ENCODE measurements at places on chromosomes 2 and 18. TPM values are rescaled to one million over a fixed set of nuclear protein-coding genes. Genes with fewer than 3 reads are reported as not detected.

- DNase-seq, result peak; percentile 56
Measured at GRCh38 chr2:236633219-236633570, 63.6 kb downstream of the ACKR3 start.

DNA sequence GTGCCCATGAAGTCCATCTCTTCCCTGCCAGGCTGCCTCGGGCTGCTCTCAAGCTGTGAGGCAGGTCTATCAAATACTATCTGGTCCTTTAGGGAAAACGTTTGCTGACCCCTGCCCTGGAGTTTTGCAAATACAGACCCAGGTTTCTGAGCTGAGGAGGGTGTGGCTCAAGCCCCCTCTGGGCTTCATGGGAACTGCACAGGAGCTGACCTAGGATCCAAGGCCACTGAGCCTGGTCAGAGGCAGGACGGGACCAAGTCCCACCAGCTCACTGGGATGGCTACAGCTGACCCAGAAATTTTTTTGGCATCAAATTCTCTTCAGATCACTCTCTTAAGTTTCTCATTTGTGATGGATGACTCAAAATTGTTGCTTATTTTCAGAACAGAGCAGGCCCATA is 14.1 kb downstream of the ZNF516 start:
- no peak for DNase-seq

DNA sequence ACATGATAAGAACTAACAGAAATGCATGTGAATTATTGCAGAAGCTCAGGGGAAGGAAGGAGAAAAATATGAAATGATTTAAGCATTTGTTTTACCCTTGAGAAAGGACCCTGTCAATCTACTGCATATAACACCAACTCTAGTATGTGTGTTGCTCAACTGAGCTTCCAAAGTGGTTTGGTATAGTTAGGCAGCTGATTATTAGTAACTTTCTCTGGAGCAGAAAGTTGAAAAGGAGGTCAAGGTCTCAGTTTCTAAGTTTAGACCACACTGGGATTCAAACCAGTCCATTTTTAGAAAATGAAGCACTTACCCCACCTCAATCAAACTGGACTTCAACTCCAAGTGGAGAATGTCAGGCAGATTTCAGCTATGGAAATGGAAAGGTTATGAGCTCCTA is 123.3 kb upstream of the CDC42EP3 start:
- DNase-seq, result no peak

Gene PLGLB2
- 3.4 TPM for total RNA-seq

DNA sequence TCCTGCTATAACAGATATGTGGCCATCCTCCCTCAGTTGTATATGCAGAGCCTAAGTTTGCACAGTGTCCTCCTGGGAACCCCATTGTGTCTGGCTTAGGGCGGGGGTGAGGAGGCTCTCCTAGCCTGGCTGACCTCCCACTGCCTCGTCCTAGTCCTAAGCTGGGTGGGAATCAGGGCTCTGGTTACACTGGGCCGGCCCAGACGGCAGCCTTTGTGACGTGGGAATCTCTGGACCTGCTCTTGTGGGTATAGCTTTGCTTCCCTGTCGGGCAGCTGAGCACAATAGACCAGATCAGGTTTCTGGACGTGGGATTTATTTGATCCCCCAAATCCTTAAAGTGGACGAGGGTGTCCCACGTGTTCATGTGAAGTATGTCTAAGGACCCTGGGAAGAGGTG is 2.9 kb downstream of the ACKR3 start:
- no peak for DNase-seq

- no peak for DNase-seq
Measured at GRCh38 chr2:52810460-52810859, 957.1 kb upstream of the CHAC2 start.

- no peak for DNase-seq
Measured at GRCh38 chr18:35740656-35741055, 159.1 kb downstream of the GALNT1 start.

Gene COPS8
- total RNA-seq, result 30.2 TPM

GRCh38 chr2:119387381-119388129 is 20.8 kb downstream of the DBI start:
- peak; percentile 11 for DNase-seq

DNA sequence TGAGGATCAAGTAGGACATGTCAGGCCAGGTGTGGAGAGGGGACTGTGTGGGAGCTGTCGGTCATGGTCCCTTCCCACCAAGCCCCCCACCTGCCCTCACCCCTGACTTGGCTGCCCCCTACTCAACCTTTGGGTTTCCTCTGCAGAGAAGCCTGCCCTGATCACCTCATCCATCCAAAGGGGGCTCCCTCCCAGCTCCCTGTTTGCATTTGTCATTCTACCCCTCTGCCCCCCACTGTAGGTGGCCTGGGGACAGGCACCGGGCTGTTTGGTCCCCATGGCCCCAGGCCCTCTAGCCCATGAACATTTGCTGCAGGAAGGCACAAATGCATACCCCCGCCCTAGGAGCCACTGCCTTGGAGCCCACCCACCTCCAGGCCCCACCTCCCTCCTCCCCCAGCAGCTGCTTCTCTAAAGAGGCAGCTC is 115.0 kb downstream of the SMAD7 start:
- DNase-seq, result no peak

Gene MYO7B
- 5.0 TPM for total RNA-seq

DNA sequence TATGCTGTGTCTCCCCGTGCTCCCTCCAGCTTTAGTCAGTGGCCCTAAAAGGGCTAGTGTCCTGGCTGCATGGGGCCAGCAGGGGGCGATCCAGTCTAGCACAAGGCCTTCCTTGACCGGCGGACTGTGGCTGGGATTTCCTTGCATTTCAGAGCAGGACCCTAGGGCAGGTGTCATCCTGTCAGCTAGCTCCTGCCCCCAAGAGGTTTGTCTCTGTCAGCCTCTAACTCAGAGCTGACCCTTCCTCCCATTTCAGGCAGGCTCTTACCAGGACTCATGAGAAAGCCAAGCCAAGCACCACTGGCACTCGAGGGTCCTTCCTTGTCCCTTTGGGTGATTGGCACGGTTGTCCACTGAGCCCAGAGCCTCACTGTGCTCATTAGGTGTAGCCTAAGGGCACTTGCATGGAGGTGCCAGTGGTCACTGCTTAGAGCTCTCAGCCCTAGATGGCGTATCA is 140.3 kb downstream of the RPIA start:
- no peak for DNase-seq

- no peak for DNase-seq
Measured at GRCh38 chr2:149903626-149904025, 316.1 kb upstream of the MMADHC start.

DNA sequence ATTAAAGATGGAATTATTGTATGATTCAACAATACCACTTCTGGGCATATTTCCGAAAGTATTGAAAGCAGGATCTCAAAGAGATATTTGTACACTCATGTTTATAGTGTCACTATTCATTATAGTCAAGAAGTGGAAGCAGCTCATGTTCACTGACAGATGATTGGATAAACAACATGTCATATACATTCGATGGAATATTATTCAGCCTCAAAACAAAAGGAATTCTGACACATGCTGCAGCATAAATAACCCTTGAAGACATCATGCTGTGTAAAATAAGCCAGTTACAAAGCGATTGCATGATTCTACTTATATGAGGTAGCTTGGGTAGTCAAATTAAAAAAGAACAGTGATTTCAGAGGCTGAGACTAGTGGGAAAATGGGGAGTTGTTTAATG is 39.3 kb upstream of the PROKR1 start:
- no peak for DNase-seq

GRCh38 chr2:68171684-68172083 is 14.0 kb downstream of the PNO1 start:
- DNase-seq, result no peak

GRCh38 chr2:215671691-215672090 is 235.8 kb upstream of the FN1 start:
- DNase-seq, result no peak

Gene UGT1A10
- total RNA-seq, result not detected

DNA sequence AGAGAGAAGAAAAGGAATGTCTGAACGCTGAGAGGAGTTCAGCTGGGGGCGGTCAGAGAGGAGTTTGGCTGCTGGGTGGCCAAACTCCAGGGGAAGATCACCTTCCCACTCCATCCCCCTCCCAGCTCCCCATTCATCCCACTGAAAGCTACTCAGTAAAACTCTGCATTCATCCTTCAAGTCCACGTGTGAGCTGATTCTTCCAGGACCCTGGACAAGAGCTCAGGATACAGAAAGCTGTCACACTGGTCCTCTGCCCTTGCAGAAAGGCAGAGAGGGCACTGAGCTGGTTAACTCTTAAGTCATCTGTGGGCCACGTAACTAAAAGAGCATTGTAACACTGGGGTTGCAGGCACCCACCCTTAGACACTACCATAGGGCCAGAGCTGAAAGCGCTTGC is 132.1 kb upstream of the ARL4C start:
- DNase-seq, result no peak

DNA sequence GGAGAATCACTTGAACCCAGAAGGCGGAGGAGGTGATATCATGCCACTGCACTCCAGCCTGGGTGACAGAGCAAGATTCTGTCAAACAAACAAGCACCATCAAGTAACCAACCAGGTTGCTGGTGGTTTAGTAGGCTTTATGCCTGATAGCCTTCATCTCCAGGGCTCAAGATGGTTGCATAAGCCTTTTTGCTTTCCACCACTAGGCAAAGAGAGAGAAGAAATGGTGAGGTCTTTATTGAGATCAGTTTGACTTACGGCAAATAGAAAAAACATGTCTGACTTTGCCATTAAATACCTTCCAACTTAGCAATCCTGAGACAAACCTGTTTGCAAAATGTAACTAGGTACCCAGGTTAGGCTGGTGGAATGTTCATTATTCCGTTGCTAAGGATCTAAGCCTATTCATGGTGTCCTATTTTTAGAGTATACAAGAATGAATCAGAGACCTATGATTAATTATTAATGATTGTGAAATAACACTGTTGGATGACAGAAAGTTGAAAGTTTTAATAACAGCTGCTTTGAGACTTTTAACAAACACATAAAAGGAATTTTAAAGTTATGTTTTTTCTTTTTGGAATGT is 53.5 kb upstream of the SLC38A11 start:
- no peak for DNase-seq

Gene AFF3
- 29.2 TPM for total RNA-seq

DNA sequence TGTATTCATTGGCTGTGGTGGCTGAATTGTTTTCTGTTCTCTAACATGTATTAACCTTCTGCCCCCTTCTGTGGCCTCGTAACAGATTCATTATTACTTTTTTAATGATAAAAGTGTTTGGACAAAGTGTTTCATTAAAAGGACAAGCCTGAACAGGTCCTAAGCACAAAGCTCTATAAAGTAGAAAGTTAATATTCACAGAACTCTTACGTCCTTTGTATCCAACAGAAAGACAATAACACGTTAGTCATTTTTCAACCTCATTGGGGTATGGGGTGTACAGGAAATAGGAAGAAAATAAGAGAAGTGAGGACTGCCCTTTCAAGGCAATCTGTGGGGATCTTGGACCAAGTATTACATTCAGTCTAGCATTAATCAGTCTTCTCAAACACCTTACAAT is 105.5 kb upstream of the RGPD4 start:
- no peak for DNase-seq

Gene HDAC4
- total RNA-seq, result 39.0 TPM

Gene MAPK4
- 7.5 TPM for total RNA-seq

Gene ACTG2
- total RNA-seq, result 4.2 TPM

DNA sequence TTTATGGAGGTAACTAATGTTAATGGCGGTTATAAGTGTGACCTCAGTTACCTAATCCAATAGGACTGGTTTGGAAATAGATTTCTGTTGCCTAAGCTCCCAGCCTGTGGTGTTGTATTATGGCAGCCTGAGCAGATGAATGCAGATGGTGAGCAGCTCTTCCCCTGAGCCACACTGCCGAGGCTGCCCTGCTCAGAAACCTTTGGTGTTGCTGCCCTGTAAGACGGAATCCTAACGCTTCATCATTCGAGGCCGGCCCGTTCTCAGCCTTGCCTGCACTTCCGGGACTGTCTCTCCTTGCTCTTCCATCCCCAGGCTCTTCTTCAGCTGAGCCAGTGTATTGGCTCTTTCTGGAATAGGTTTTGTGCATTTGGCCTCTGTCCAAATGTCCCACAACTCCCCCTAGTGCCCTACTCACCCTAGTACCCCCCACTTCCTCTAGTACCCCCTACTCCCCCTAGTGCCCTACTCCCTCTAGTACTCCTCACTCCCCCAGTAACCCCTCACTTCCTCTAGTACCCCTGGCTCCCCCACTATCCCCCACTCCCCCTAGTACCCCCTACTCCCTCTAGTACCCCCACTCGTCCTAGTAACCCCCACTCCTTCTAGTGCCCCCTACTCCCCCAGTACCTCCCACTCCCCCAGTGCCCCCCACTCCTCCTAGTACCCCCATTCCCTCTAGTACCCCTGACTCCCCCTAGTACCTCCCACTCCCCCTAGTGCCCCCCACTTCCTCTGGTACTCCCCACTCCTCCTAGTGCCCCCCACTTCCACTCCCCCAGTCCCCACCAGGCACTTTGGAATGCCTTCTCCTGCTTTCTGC is 106.0 kb upstream of the TAF1B start:
- no peak for DNase-seq

Gene METAP1D
- total RNA-seq, result 10.4 TPM

DNA sequence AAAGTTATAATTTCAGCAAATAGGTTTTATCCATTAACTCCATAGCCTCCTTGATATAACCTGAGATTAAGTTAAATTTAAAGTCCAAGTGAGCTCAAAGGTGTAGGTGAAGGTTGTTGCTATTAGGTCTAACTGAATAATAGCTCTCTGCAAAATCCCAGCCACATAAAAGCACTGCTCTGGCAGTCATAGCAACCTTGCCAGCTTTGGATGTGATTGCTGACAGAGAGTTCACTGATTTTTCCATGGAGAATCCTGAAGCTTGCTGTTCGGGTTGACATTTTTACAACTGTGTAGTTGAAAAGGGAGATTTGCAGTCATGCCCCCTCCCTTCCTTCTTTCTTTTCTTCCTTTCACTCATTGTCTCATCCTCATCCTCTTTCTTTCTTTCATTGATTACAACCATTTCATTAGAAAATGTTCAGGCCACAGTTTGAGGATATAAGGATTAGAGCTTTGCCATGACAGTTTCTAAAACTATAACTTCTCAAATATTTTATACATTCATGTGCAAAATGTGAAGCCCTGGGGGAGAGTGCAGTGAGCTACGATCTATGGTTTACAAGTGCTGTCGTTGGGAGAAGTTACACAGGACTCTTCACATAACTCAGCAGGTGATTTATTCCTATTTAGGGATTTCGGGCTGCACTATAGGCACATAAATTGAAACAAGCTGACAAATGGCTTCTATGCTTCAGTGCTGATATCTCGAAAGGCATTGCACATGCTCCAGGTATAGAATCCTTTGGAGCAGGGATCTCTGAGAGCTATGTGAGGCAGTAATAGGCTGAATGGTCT is 193.8 kb downstream of the LRRTM4 start:
- no peak for DNase-seq

DNA sequence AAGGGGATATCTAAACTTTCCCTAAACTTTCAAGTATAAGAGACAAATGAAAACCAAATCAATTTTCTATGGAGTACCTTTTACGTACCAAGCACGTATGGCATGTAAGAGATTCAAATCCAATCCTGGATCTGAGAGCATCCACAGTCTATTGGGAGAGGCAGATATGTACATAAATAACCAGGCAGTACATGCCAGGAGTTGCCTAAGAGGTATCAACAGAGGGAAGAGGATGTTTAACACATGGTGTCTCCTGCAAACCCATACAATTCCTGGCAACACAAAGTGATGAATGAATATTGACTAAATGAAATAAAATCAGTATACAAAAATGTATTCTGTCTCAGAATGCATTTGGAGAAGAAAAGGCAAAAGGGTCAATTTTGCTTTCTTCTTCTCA is 116.6 kb downstream of the PIGN start:
- no peak for DNase-seq

Measured in type B pancreatic cell (in vitro differentiated cells).